Hippocampal formation (tissue), 2 donors: ENCODE measurements at places on chromosomes 6 and 20.

GRCh38 chr6:1482381-1483166 lies 93.2 kb downstream of the FOXF2 start:
- DNase-seq: no peak

DNA sequence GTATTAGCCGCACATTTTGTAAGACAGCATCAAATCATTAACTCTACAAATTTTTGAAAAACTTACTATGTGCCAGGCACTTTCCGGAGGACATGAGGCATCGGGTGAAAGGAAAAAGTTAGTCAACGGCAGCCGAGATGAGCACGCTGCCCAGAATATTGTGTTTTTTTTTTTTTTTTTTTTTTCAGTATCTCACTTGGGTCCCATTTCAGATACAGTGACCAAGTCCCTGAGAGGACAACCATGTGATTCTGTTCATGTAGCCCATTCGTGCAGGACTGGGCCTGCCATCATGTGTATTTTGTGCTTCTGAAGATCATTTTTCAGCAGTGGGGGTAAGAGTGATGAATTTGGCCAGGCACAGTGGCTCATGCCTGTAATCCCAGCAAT lies 1.3 kb downstream of the SLA2 start:
- DNase-seq: no peak

DNA sequence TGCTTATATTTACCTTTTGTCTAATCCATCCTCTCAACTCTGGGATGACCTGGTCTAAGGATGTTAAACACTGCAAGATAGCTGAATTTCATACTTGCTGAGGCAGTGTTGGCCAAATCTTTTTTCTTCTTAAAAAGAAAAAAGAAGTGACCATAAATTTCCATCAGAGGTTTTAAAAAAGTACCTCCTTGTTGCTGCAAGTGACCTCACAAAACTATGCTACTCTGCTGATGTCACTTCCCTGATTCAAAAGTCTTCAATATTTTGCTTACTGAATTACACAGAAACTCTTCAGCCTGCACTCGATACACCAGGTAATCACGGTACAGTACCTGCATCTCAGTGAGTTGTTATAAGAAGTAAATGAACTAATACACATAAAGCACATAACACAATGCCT lies 107.2 kb upstream of the PRDM1 start:
- DNase-seq: no peak

DNA sequence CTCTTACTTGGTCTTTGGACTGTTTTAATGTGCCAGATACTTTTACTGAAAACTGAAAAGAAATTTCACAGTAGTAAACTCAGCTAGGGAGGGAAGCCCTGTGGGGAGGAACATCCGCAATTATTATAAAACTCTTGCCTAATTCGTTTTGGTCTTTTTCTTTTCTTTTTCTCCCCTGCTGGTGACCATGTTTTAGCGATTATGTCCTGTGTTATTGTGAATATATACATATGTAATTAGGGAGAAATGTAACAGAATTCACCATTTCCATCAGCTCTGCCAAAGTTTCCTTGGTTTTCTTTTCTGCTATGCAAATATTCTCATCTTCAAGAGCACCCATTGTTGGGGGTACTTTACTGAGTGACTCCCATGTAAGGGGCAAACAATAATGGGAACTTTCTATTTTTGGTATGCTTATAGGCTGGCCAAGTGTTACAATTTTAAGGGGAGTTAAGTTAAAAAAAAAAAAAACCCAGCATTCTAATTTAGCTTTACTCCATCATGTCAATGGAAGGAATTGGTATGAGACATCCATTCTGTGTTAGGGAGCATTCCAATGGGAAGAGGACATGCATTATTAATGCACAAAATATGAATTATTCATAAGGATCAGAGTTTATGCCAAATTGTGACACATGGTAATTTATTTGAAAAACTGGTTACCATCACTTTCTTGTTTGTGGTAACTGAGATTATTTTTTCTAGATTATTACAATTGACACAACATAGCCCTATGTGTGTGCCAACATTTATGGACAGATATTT lies 2.0 kb downstream of the DOK5 start:
- DNase-seq: no peak

DNA sequence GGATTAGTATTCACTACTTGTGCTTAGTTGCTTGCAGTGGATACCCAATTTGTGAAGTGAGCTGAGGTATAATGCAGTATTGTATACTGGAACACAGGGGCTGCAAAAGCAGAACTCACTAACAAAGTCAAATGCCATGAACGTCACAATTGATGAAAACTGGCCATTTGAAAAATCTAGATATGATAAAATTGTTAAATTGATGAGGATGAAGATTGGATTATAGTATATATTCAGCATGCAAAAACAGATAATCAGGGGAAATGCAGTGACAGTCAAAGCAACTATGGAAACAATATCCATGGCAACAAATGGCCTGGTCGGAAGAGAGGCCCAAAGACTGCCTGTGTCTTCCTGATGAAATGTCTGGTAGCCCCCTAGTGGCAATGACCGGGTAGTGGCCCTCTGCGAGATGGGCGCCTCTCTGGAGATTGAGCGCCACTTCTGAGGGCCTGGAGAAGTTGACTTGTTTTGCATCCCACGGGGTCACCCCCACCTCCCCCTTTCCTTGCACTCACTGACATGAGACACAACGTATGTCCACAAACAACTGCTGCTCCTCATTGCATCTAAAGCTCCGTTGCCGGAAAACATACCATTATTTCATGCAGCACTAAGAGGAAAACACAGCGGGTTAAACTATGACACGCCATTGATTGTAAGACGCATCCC lies 43.6 kb downstream of the C6orf15 start:
- DNase-seq: peak; percentile 93

- DNase-seq: no peak
These were observed 620 bp downstream of the TJAP1 start for GRCh38 chr6:43478008-43478372.

GRCh38 chr6:152272486-152272885 lies 364.7 kb downstream of the SYNE1 start:
- no peak for DNase-seq

- no peak for DNase-seq
These were observed 106.0 kb upstream of the PHACTR3 start for GRCh38 chr20:59498291-59498690.

DNA sequence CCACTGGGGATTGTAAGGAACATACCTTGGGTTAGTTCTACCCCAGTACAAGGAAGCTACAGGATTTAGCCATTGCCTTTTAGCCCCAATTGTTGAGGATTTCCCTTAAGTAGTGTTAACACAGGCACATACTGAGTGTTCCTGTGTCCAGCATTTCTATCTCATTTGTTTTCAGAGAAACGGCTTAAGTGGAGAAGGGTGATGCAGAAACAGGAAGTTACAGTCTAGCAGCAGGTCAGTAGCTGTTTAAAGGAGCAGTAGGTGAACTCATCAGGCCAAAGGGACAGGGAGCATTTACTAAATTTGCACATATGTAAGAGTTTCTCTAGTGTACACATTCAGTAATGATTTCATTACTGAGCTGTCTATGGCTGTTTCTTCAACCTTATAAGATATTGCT lies 644.2 kb upstream of the GJE1 start:
- DNase-seq: no peak

DNA sequence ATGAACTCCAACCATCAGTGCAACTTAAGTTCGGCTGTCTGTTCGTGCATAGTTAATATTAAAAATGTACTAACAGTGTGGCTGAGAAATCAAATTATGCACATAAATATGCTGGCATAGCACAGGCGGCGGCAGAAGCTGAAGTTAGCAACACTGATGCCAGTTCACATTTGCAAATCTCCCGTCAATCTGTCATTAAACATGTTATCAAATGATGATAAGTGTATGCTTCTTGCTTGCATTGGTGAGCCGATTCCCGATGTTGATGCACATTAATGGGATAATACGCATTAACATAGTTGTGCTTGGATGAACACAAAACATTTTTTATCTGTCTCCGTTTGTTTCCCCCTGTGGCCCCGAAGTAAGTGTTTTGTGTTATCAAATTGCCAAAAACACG lies 309.4 kb downstream of the ZNF217 start:
- DNase-seq: no peak

- DNase-seq: no peak
These were observed 486.0 kb downstream of the PTPRT start for GRCh38 chr20:42703744-42704143.

GRCh38 chr6:136254851-136255466 lies 4.8 kb upstream of the MTFR2 start:
- DNase-seq: no peak

- peak; percentile 63 for DNase-seq
These were observed 134.4 kb downstream of the ARHGAP18 start for GRCh38 chr6:129575378-129576118.

DNA sequence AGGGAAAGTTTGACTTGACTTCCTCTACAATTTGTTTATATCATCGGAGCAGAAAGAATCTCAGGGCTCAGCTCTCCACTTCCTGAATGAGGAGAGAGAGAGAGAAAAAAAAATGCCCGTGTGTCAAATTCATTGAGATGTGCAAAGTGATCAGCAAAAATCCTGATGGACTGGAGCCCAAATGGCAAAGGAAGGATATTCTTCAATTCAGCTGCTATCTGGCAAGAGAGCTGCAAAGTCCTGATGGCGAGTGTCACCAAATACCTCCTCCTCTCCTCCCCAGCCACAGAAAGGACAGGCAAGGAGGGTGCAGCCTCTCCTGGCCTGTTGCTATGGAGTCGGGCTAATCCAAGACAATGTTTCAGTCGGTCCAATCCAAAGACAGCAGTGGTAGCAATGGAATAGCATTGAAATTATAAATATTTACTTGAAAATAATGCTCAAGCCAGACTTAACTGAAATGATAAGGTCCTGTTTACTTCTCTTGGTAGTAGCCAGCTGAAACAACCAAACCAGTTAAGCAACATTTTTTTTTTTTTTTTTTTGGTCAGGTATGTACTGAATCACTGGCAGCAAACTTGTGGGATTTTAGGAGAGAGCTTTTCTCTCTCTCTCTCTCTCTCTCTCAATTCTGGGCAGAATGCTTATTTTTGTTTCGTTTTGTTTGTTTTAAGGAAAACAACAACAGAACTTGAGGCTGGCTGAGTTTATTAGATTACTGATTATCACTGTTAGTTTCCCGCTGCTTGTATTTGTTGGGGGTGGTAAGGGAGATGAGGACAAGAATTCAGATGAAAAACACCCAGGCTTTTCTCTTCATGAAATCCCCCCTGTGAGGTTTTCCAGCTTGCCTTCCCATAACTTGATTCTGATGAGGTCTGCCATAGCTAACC lies 204.2 kb downstream of the BCAS1 start:
- DNase-seq: peak; percentile 22

DNA sequence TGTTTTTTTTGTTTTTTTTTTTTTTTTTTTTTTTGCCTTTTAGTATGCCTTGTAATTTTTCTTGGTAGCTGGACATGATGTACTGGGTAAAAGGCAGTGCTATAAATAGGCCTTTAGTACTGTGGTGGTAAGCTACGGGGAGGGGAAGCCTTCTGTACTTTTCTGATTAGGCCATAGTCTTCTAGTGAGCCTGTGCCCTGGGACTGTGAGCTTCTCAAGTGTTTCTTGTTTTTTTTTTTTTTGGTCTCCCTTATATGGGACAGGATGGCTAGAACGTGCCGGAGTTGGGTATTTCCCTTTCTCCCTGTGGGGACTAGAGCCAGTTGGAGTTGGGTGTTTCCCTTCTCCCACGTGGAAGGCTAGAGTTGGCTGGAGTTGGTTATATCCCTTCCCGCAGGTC lies 59.4 kb upstream of the PRELID3B start:
- DNase-seq: no peak

DNA sequence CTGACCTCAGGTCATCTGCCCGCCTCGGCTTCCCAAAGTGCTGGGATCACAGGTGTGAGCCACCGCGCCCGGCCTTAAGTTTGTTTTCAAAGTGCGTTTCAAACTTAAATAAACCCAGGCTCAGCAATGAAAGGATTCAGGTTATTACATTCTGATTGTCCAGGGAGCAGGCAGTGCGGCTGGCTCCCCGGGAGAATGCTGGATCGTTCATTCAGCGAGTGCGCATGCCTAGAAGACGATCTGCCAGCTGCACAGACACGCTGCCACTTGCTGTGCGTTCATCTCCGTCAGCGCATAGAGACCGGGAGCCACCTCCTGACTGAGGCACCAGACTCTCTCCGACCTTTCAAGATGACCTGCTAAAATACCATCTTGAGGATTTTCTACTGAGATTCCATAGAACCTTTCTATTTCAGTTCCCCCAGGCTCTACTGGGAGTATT lies 163.9 kb upstream of the ZNF217 start:
- DNase-seq: peak; percentile 39

- DNase-seq: no peak
These were observed 27.2 kb upstream of the HMGN3 start for GRCh38 chr6:79261666-79262065.

- DNase-seq: no peak
These were observed 43.5 kb upstream of the SLC9A8 start for GRCh38 chr20:49769048-49769581.

- DNase-seq: peak; percentile 25
These were observed 129.4 kb downstream of the BCAS1 start for GRCh38 chr20:53940907-53941545.

DNA sequence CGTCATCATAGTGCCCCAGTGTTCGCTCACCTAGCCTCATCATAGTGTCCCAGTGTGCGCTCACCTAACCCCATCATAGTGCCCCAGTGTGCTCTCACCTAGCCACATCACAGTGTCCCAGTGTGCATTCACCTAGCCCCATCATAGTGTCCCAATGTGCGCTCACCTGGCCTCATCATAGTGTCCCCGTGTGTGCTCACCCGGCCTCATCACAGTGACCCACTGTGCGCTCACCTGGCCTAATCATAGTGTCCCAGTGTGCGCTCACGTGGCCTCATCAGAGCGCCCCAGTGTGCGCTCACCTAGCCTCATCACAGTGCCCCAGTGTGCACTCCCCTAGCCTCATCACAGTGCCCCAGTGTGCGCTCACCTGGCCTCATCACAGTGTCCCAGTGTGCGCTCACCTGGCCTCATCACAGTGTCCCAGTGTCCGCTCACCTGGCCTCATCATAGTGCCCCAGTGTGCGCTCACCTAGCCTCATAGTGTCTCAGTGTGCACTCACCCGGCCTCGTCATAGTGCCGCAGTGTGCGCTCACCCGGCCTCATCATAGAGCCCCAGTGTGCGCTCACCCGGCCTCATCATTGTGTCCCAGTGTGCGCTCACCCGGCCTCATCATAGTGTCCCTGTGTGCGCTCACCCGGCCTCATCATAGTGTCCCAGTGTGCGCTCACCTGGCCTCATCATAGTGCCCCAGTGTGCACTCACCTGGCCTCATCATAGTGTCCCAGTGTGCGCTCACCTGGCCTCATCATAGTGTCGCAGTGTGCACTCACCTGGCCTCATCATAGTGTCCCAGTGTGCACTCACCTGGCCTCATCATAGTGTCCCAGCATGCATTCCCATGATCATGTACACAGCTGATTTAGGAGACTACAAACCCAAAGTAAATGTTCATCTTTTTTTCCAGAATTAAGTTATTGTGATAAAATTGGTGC lies 9.5 kb downstream of the TMEM242 start:
- no peak for DNase-seq

GRCh38 chr6:7235712-7236305 lies 77.2 kb downstream of the SSR1 start:
- no peak for DNase-seq
